ENCODE measurements at places on chromosomes 1 and 21. TPM values are rescaled to one million over a fixed set of nuclear protein-coding genes. Genes with fewer than 3 reads are reported as not detected.

DNA sequence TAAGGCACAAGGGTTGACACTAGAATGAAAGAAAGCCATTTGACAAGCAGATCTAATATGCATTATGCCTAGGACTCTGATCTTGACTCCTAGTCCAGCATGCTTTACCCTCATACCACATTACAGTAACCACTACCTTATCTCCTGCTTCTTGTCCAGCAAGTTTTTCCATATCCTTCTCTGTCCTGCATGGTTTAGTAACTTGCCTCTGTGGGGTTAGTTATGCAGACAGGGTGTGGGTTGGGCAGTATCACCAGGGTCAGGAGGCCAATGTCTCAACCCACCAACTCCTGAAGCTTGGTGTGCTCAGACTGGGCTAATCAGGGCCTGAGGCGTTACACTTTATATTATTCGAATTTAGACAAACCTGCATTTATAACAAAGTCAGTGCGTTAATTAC lies 18.8 kb downstream of the DHDDS start:
- DNase-seq: no peak
- no peak overlapping the region for H3K4me3 ChIP-seq
- H3K4me1 ChIP-seq: no peaks in the 10 kb centered on the region
- H3K36me3 ChIP-seq: peaks cover 77% of the 10 kb centered on the region
- no peaks in the 10 kb centered on the region for H3K27me3 ChIP-seq

- DNase-seq: no peak
- no peaks in the 10 kb centered on the region for H3K27me3 ChIP-seq
- no peak overlapping the region for H3K4me3 ChIP-seq
- H3K27ac ChIP-seq: no peak overlapping the region
- H3K36me3 ChIP-seq: no peaks in the 10 kb centered on the region
Observed at GRCh38 chr1:209988706-209989105, 50.7 kb downstream of the SYT14 start.

GRCh38 chr1:206524739-206525364 lies 17.5 kb downstream of the RASSF5 start:
- H3K4me1 ChIP-seq: no peaks in the 10 kb centered on the region
- no peak for DNase-seq
- H3K27ac ChIP-seq: no peak overlapping the region
- no peaks in the 10 kb centered on the region for H3K36me3 ChIP-seq

- H3K27ac ChIP-seq: no peak overlapping the region
- no peaks in the 10 kb centered on the region for H3K4me1 ChIP-seq
- DNase-seq: no peak
- H3K36me3 ChIP-seq: no peaks in the 10 kb centered on the region
- no peak overlapping the region for H3K4me3 ChIP-seq
- H3K27me3 ChIP-seq: no peaks in the 10 kb centered on the region
Observed at GRCh38 chr1:70674941-70675685, 264.0 kb downstream of the CTH start.

GRCh38 chr1:47931395-47931794 lies 65.8 kb downstream of the TRABD2B start:
- no peak for DNase-seq
- no peak overlapping the region for H3K4me3 ChIP-seq
- H3K27me3 ChIP-seq: no peaks in the 10 kb centered on the region
- H3K27ac ChIP-seq: no peak overlapping the region
- H3K36me3 ChIP-seq: no peaks in the 10 kb centered on the region
- peaks cover 17% of the 10 kb centered on the region for H3K4me1 ChIP-seq

- no peaks in the 10 kb centered on the region for H3K27me3 ChIP-seq
- H3K4me3 ChIP-seq: no peak overlapping the region
- H3K36me3 ChIP-seq: no peaks in the 10 kb centered on the region
- H3K4me1 ChIP-seq: peaks cover 21% of the 10 kb centered on the region
Observed at GRCh38 chr1:212638492-212639151, 30.1 kb downstream of the ATF3 start.

Gene BSND
- not detected for total RNA-seq

- no peaks in the 10 kb centered on the region for H3K36me3 ChIP-seq
- no peaks in the 10 kb centered on the region for H3K27me3 ChIP-seq
- DNase-seq: no peak
- no peaks in the 10 kb centered on the region for H3K4me1 ChIP-seq
Observed at GRCh38 chr1:222369148-222369547, 178.8 kb downstream of the HHIPL2 start.

DNA sequence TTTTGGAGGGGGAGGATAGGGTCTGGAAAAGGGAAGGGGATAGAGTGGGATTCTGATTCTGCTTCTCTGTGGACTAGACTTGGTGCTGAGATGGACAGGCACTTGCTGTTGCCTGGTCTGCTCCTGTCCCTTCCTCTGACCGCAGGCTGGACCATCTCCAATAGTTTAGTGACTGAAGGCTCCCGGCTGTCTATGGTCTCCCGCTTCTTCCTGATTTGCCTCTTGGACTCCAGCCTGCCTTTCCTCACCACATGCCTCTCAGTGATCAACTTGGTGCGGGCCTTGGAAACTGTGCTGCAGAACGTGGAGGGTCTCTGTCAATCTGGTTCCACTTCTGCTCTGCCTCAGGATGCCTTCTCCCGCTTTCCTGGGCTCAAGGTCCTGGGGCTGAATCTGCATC lies 6.3 kb upstream of the ZSCAN20 start:
- peaks cover 55% of the 10 kb centered on the region for H3K4me1 ChIP-seq
- H3K36me3 ChIP-seq: no peaks in the 10 kb centered on the region
- DNase-seq: no peak
- no peak overlapping the region for H3K27ac ChIP-seq

- H3K27me3 ChIP-seq: no peaks in the 10 kb centered on the region
- DNase-seq: peak; percentile 39
- no peaks in the 10 kb centered on the region for H3K36me3 ChIP-seq
- H3K4me3 ChIP-seq: no peak overlapping the region
- H3K4me1 ChIP-seq: no peaks in the 10 kb centered on the region
Observed at GRCh38 chr1:65232461-65232990, 76.8 kb upstream of the DNAJC6 start.

GRCh38 chr21:41802198-41802584 lies 35.3 kb upstream of the RIPK4 start:
- H3K36me3 ChIP-seq: peaks cover 33% of the 10 kb centered on the region
- no peak overlapping the region for H3K4me3 ChIP-seq
- no peaks in the 10 kb centered on the region for H3K27me3 ChIP-seq
- no peak overlapping the region for H3K27ac ChIP-seq

Gene CCDC190
- not detected for total RNA-seq

GRCh38 chr1:9048551-9048950 lies 20.9 kb downstream of the SLC2A5 start:
- no peak overlapping the region for H3K27ac ChIP-seq
- no peaks in the 10 kb centered on the region for H3K4me1 ChIP-seq
- DNase-seq: no peak

Gene TLR5
- 8.3 TPM for total RNA-seq
